ENCODE measurements at places on chromosomes 2 and 18. TPM values are rescaled to one million over a fixed set of nuclear protein-coding genes. Genes with fewer than 3 reads are reported as not detected.

DNA sequence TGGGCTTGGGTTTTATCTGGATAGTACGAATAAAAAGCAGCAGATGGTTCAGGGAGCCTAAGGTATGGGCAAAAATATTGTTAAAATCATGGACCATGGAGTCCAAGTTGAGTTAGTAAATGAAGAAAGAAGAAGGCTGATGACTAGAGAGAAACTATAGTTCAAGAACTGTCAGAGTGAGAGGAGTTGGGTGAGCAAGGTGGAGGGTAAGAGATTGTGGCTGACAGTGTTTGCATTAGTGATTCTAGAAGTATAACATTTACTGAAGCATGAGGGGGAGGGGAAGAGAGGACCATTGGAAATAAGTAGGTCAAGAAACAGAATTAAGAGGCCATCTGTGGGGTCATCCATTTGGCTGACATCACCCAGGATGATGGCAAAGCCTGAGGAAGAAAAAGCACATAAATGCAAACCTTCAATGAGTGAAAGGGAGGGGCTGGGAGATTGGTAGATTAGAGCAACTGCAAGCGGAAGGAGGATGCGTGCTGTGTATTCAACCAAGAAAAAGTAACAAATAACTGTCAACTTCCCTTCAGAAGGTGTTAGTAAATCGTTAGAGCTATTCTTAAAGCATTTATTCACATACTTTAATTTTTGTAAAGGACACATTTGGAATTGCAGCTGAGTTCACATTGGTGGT is 392.8 kb downstream of the TSN start:
- H3K4me3 ChIP-seq = no peak overlapping the region
- no peak for DNase-seq
- H3K36me3 ChIP-seq = no peaks in the 10 kb centered on the region
- no peaks in the 10 kb centered on the region for H3K4me1 ChIP-seq

DNA sequence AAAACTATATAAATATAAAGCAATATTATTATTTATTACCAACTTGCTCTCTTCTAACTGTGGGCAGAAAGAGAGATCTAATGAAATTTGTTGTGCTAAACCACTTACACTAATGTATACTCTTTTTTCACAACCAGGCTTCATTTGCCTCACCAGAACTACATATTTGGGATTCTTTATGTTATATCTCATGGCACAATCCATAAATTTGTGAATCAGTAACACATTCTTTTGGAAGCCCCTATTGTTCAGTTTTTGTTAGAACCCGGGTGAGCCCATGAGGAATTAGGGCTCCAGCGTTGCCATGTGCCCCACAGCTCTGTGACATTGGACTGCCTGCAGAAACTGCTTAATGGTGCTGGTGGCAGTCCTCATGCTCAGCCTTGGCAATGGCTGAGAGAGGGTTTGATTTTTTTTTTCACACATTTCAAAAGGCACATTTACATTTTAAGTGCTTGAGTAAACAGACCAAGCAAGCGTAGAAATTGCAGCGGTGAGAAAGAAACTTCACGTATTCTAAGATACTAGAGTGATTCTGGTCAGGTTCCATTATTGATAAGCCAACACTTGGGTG is 15.3 kb downstream of the VIT start:
- no peak overlapping the region for H3K4me3 ChIP-seq
- no peaks in the 10 kb centered on the region for H3K4me1 ChIP-seq
- H3K36me3 ChIP-seq = no peaks in the 10 kb centered on the region
- no peak overlapping the region for H3K27ac ChIP-seq

GRCh38 chr2:113169586-113169985 is 4.2 kb upstream of the PSD4 start:
- H3K27ac ChIP-seq = no peak overlapping the region
- no peaks in the 10 kb centered on the region for H3K36me3 ChIP-seq
- H3K4me3 ChIP-seq = no peak overlapping the region
- H3K4me1 ChIP-seq = no peaks in the 10 kb centered on the region
- H3K27me3 ChIP-seq = no peaks in the 10 kb centered on the region

DNA sequence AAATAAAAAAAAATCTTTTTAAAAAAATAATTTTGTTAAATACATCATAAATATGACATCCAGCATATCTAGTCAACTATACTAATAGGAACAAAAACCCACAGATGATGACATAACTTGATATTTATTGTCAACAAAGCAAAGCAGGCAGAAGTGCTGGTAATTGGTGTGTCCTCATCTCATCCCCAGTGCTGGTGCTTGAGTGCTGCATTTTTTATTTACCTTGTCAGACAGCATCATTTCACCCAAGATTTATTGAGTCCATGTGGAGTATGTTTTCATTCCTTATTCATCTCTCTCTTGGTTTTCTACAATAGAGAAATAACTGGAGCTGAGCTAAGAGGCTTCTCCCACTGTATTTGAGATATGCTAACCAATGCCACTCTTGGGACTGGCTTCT is 191.6 kb upstream of the SLC14A2 start:
- no peaks in the 10 kb centered on the region for H3K36me3 ChIP-seq
- H3K27ac ChIP-seq = no peak overlapping the region
- no peaks in the 10 kb centered on the region for H3K27me3 ChIP-seq
- H3K4me3 ChIP-seq = no peak overlapping the region

DNA sequence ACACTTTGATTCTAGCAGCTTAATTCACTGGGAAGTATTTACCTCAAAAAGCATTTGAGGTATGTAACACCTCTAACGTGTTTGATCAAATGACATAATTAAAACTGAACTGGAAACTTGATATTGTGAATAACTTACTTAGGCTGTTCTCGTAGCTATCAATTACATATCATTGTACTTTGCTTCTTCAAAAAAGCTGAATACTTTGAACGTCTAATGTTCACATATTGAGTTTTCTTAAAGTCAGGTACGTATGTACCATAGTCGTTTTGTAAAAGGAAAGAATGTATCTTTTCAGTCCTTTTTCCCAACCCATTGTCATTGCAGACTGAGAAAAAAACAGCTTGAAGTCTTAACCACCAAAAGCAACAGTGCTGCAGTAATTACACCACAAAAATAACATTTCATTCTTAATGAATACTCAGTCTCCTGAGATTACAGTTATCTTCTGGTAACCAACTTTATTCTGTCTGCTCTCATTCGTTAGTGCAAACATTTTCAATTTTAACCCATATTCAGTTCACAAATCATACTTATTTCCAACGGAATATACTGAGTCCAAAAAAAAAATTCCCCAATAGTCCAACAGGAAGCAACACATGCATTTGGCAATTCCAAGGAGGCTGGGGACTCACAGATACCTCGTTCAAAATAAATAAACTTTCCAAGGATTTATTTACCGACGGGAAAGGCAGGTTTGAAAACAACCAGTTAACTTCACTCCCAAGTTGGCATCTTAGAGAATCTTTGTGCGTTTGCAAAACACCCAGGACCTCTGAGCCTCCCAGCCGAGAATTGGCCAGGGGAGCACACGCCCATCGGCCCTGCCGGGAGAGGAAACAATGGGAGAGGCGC is 1.1 kb downstream of the CHN1 start:
- peak overlapping the region; percentile 95 for H3K27ac ChIP-seq
- H3K36me3 ChIP-seq = no peaks in the 10 kb centered on the region
- DNase-seq = no peak
- H3K4me1 ChIP-seq = no peaks in the 10 kb centered on the region

- DNase-seq = no peak
- no peak overlapping the region for H3K4me3 ChIP-seq
- no peaks in the 10 kb centered on the region for H3K27me3 ChIP-seq
Measured at GRCh38 chr18:3069671-3070433, 56.9 kb upstream of the LPIN2 start.

- no peak for DNase-seq
- no peak overlapping the region for H3K4me3 ChIP-seq
- no peak overlapping the region for H3K27ac ChIP-seq
- no peaks in the 10 kb centered on the region for H3K27me3 ChIP-seq
- no peaks in the 10 kb centered on the region for H3K36me3 ChIP-seq
Measured at GRCh38 chr2:121944072-121944831, 188.8 kb downstream of the TSN start.

DNA sequence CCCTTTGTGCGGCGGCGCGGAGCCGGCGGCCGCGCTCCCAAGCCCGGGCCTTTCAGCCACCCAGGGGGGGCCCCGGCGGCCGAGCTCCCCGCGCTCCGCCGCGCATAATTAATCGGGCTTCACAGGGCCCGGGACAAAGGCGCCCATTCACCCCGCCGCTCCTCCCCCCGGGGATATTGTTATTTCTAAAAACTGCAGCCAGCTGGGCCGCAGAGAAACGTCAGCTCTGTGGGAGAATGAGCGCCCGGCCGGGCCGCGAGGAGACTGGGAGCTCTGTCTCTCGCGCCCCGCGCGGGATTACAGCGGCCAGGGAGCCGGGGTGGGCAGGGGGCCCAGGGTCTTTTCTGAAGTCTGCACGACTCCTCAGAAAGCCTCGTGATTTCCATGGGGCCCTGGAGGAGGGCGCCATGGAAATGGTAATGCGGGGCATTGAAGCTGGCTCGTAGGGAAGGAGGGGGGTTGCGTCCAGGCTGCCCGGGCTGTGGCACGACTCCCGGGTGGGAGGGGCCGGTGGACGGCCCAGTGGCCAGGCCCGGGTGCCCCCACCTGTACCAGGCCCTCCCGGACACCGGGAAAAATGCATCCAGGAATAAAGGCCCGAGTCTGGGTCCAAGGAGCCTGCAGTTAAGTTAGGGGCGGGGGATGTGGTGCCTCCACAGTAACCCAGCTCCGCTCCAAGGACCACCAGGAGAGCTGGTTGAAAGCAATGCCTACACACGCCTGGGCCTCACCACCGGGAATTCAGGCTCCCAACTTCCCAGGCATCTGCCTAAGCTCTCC is 125.3 kb downstream of the ZFP36L2 start:
- H3K27ac ChIP-seq = peak overlapping the region; percentile 86
- no peaks in the 10 kb centered on the region for H3K4me1 ChIP-seq
- H3K4me3 ChIP-seq = peak overlapping the region; percentile 59
- DNase-seq = peak; percentile 84

DNA sequence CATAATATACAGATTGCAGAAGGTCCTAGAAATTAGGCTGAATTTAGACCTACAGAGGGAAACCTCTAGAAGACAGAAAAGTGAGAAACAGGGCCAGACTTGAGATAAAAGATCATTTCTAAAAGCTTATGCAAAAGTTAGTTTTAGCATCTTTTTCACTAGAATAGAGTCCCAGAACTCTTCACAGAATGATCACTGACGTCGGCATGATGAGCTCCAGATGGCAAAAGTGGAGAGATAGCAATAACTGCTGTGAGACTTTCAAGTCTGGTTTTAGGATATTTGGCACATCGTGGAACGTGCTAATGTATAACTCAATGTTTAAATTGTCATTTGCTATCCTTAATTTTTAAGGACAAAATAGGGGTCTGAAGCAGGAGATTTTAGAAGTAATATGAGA is 1050.7 kb upstream of the CELF4 start:
- no peaks in the 10 kb centered on the region for H3K36me3 ChIP-seq
- DNase-seq = no peak
- H3K4me1 ChIP-seq = no peaks in the 10 kb centered on the region
- no peaks in the 10 kb centered on the region for H3K27me3 ChIP-seq
- no peak overlapping the region for H3K4me3 ChIP-seq

GRCh38 chr2:51222106-51222505 is 190.2 kb upstream of the NRXN1 start:
- no peaks in the 10 kb centered on the region for H3K36me3 ChIP-seq
- no peak overlapping the region for H3K27ac ChIP-seq
- no peaks in the 10 kb centered on the region for H3K4me1 ChIP-seq
- no peaks in the 10 kb centered on the region for H3K27me3 ChIP-seq
- no peak overlapping the region for H3K4me3 ChIP-seq

DNA sequence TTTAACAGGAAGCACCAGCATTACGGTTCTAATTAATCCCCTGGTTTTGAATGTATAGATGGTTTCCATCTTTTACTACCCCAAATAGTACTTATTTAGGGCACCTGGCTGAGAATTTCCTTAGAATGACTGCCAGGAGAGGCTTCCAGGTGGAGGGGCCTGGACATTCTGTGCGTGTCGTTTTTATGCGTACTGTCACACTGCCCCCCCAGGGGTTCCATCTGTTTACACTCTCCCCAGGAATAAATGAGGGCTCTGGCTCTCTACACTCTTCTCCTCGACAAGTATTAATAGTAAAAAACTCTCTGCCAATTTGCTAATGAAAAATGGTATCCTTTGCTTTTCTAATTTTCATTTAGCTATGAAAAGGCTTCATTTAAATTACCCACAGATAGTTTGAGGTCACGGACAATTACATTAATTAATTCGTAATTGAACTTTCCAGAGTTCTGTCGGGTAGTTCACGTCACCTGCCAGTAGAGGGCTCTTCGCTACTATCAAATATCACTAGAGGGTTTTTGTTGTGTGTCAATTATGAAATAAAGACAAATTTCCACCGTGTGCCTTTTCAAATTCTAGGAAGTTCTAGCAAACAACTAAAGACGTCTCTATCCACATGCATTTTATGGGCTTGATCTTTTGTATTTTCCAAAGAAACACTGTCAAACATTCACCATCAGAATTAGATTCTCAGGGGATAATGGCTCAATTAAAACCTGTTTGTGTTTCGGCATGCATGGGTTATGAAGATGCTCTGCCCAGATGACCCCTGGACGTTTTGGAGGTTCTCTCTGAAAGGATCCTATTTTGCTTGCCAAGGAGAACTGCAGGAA is 88.8 kb upstream of the ASB18 start:
- H3K4me1 ChIP-seq = no peaks in the 10 kb centered on the region
- no peak for DNase-seq
- no peak overlapping the region for H3K4me3 ChIP-seq
- H3K27ac ChIP-seq = no peak overlapping the region
- no peaks in the 10 kb centered on the region for H3K36me3 ChIP-seq
- H3K27me3 ChIP-seq = no peaks in the 10 kb centered on the region

- no peaks in the 10 kb centered on the region for H3K36me3 ChIP-seq
- H3K27ac ChIP-seq = no peak overlapping the region
- no peak overlapping the region for H3K4me3 ChIP-seq
- peaks cover 59% of the 10 kb centered on the region for H3K4me1 ChIP-seq
- no peaks in the 10 kb centered on the region for H3K27me3 ChIP-seq
- DNase-seq = no peak
Measured at GRCh38 chr2:200341376-200341775, 34.9 kb downstream of the SPATS2L start.

GRCh38 chr18:24039671-24040070 is 25.1 kb downstream of the TTC39C start:
- no peaks in the 10 kb centered on the region for H3K36me3 ChIP-seq
- no peak overlapping the region for H3K4me3 ChIP-seq
- no peaks in the 10 kb centered on the region for H3K4me1 ChIP-seq
- no peaks in the 10 kb centered on the region for H3K27me3 ChIP-seq
- no peak for DNase-seq
- H3K27ac ChIP-seq = no peak overlapping the region

GRCh38 chr2:147773479-147773878 is 71.3 kb upstream of the ACVR2A start:
- no peaks in the 10 kb centered on the region for H3K27me3 ChIP-seq
- DNase-seq = no peak
- H3K36me3 ChIP-seq = no peaks in the 10 kb centered on the region
- no peaks in the 10 kb centered on the region for H3K4me1 ChIP-seq
- no peak overlapping the region for H3K27ac ChIP-seq

- H3K4me1 ChIP-seq = no peaks in the 10 kb centered on the region
- H3K4me3 ChIP-seq = no peak overlapping the region
- no peak overlapping the region for H3K27ac ChIP-seq
- H3K36me3 ChIP-seq = no peaks in the 10 kb centered on the region
Measured at GRCh38 chr2:53445383-53446070, 322.1 kb upstream of the CHAC2 start.

RAB17 gene
- 0.54 TPM for total RNA-seq

NOSTRIN gene
- total RNA-seq = 13.3 TPM

FOXI3 gene
- total RNA-seq = not detected

IL36G gene
- total RNA-seq = not detected

AMER3 gene
- total RNA-seq = not detected

SALL3 gene
- not detected for total RNA-seq

SERPINB4 gene
- total RNA-seq = not detected

TET3 gene
- 3.1 TPM for total RNA-seq

KRTCAP3 gene
- total RNA-seq = not detected

LRRC30 gene
- total RNA-seq = not detected

ETAA1 gene
- total RNA-seq = 12.1 TPM

LOXHD1 gene
- not detected for total RNA-seq
